ENCODE measurements at places on chromosomes 13 and 19.

DNA sequence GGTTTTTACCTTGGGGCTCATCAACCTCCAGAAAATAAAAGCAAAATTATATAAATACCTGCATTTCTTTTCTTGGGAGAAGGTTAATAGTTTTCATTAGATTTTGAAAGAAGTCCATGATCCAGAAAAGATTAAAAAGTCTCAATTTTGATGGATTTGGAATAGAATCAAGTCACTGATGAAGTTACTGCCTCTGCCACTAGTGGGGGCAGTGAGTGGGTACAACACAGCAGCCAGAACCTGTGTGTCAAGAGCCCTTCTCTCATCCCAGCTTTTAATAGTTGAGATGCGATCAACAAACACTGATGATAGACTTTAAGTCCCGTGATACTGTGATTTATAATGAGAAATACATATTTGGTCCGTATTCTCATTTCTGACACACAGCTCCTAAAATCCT is 686.7 kb downstream of the DIAPH3 start:
- DNase-seq, result no peak

DNA sequence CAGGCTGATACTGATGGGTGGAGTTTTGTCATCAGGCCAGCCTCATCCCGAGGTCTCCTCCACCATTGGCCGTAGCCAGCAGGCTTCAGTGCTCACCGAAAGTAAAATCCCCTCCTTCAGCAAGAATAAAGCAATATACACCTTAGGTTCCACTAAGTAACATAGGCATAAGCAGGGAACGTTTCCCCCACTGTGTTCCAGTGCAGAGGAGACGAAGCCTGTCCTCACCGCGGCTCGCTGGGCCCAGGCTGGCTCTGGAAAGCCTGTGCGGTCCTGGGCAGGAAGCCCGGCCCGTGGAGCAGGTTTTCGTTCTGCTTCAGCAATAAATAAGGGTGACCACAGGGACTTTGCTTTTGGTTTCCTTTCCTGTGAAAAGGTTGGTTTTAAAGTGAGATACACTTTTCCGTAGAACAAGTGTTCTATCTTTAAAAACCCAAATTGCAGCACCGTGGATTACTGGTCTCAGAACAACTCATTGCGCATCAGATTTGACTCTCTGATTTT is 16.3 kb upstream of the TEX29 start:
- no peak for DNase-seq

- no peak for DNase-seq
Measured at GRCh38 chr13:80618781-80619180, 277.9 kb upstream of the SPRY2 start.

DNA sequence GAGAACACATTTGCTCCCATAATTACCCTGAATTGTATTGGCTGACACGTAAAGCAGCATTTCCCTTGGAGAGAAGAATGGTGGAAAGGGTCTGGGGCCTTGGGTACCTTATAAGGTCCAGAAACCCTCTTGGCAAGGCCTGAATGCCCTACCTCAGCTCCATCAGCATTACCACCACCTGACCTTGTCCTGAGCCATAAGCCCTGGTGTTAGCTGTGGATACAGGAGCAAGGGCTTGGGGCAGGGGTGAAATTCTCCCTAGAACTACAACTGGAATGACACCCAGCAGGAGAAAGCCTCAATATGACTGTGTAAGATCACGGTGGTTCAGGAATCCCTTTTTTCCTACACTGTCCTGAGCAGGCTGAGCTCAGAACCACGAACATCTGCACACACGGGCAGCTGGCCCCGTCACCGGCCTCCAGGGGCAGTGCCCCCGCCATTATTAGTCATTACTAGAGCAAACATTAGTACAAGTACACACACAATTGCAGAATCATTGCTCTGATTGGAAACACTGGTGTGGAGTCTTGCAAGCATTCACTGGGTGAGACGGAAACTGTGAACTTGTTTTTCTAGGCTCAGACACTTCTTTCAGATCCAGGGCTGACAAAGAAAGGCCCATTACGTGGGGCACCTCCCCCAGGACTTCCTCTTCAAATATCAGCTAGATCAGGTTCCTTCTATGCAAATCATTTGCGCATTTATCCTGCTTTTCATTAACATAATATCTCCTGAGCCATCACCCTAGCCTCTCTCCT is 26.8 kb upstream of the MTIF3 start:
- DNase-seq, result no peak

GRCh38 chr13:77535448-77535847 is at the start of gene SCEL:
SCEL (plus strand) TSS chr13:77535706; CDS start chr13:77555876, 20,170 bp downstream.
- no peak for DNase-seq

DNA sequence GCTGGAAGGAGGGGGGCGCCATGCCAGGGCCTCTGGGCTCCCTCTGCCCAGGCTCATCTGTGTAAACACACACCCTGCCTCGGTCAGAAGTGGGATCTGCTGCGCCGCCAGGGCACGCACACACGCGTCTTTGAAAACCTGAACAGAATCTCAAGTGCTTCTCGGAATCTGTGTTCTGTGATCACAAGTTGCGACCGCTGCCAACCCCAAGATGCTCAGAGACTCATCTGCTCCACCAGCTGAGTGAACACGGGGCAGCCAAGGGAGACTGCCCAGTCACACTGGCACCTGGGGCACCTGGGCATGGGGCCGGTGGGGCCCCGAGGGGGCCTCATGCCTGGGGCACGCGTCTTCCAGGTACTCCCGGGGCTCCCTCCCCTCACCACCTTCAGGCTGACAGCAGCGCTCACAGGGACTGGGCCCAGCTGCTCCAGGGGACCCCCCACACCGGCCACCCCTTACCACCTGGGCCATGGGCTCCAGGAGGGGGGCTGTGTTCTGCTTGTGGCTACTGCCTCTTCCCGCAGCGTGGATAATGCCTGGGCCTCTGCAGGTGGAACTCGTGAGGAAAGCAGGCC is 59.0 kb downstream of the KLF2 start:
- DNase-seq, result no peak

DNA sequence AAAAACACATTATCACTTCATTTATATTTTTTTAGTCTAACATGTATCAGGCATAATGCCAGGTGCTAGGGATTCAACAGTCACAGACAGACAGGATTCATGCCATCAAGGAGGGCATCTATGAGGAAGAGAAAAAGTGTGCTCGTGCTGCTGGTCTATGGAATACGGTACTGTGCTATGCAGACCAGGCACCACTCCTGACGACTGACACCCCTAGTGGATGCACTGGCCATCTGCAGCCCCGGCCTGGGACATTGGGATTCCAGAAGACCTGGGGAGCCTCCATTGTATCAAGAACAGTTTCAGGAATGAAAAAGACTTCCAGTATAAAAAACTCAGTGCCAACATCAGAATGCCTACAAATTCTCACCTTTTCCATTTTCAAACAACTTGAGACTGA is 94.0 kb downstream of the KLF12 start:
- no peak for DNase-seq

- DNase-seq, result no peak
Measured at GRCh38 chr13:101065329-101065728, 351.0 kb downstream of the NALCN start.

DNA sequence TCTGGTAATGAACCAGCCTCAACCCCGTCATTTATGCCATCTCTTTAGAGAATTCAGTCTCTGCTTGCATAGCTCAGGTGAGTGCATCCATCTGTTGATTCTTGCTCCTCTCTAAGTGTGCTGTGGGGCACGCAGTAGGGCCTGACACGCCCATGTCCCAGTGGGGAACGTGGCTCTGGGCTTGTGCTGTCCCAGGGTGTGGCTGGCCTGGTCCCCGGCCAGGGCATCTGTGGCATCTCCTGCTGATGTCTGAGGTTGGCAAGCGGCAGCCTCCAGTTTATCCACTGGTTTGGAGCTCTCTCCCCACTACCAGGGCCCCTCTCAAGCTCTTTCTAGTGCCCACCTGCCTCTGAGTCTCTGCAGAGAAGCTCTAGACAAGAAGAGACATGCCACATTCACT is 146.6 kb upstream of the GJB6 start:
- DNase-seq, result no peak

DNA sequence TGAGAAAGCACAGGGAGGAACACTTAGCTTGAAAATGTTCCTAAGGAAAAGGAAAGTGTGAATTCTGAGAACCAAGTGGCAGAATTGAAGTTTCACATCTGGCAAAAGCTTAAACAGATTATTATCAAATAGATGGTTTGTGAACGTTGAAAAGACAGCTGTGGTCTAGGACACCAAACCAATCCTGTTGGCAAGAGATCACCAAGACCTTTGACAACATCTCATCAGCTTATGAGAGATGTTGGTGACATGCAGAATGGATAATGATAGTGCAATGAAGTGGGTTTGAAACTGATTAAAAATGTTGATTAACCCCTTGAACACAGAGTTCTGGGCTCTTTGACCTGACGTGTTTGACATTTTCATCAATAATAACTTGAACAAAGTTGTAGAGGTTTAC is 74.6 kb upstream of the GPR183 start:
- DNase-seq, result no peak

DNA sequence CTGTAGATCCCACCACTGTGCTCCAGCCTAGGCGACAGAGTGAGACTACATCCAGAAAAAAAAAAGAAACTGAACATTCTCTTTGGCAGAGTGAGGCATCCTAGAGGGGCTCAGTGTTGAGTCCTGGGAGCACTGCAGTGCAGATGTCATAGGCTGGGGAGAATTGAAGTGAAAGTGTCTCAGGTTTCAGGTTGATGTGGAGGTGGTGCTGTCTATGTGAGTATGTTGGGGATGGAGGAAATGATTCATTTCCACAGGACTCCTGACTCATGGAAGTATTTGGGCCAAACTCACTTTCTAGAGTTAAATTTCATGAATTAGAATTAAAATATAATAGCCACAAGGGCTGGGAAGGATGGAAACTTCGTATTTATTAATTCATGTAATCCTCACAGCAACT is 134.4 kb upstream of the TSC22D1 start:
- no peak for DNase-seq

DNA sequence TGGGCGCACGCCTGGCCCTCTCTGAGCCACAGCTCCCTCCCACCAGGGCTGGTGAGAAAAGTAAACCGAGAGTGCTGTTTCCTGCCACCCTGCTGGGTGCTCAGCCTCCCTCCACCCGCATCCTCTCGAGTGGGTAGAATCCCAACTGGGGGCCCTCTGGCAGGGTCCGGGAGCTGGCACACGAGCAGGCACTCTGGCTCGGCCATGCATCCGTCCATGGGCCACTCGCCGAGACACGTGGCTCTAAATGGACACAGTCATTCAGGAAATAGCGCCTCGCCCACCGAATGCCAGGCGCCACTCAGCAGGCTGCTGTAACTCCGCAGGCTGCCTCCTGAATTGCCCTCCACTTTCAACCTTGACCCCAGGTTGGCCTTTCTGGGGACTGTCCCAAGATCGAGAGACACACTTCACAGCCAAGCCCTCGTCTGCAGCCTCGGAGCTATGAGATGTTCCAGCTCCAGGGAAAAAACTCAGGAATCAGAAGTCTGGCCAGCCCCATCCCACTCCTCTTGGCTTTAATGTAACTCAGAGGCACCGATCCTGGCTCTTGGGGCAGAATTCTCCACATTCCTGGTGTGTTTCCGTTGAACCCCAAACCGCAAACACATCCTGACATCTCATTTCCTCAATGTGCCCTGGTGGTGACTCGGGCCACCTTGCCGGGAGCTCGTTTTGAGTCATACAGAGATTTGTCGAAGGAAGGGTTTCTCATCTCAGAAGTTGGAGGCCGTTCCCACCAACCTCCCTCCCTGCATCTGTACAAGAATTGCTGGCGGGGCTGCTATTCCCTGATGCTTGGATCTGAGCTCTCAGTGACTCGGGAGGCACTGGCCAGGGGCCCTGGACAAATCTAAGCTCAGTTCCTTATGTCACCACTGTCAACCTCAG is 14.1 kb downstream of the KLF2 start:
- no peak for DNase-seq

DNA sequence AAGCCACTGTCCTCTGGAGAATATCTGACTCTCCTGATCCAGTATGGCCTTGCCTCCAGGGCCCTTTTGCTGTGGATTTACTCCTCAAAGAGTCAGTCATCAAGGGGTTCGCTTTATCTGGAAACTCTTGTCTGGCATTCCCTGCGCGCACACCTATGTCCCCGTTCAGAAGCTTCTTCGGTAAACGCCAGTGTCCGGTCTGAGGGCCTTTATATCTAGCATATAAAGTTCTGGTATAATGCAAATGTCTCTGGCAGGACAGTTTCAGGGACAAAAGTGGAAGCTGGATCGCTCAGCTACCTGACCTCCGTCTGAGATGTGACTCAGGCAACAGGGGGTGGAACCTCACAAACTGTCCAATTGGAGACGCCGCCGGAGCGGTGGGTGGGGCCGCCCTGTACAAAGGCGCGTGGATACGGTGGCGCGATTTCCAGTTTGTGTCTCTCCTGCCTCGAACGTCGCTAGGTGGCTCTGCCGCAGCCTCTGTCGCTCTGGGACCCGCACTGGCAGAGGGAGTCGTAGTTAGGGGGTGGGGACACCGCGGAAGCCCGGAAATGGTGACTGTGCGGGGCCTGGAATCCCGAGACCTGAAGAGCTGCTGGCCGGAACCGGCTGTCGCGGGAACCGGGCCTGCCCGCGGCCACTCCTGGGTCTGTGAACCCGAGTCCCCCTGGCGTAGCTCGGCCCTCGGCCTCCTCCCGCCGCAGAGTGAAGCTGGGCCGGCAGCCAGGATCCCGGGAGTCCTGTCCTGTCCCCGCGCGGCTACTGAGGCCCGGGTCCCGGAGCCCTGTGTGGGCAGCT is 10.6 kb upstream of the ZNF709 start:
- peak; percentile 88 for DNase-seq
